ENCODE measurements at places on chromosomes 13 and 19.

DNA sequence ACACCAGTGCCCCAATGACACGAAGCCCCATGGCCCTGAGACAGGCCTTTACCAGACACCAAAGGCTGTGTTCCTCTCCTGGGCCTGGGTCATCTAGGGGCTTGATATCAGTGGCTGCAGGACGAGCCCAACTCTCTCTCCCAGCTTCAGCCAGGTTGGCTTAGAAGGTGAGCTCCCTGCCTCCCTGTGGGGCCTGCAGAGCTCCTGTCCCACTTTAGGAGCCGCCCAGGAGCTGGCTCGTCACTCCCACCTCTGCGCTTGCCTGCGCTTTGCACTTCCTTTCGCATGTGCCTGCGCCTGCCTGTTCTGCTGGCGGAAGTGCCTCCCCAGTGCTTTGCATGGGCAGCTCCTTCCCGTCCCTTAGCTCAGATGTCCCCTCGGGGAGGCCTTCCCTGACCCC is 4.9 kb downstream of the CALM3 start:
- DNase-seq = no peak

- no peak for DNase-seq
Observed at GRCh38 chr13:27367570-27367969, 56.8 kb upstream of the GTF3A start.

- DNase-seq = no peak
Observed at GRCh38 chr13:105979131-105980011, 556.1 kb downstream of the EFNB2 start.

DNA sequence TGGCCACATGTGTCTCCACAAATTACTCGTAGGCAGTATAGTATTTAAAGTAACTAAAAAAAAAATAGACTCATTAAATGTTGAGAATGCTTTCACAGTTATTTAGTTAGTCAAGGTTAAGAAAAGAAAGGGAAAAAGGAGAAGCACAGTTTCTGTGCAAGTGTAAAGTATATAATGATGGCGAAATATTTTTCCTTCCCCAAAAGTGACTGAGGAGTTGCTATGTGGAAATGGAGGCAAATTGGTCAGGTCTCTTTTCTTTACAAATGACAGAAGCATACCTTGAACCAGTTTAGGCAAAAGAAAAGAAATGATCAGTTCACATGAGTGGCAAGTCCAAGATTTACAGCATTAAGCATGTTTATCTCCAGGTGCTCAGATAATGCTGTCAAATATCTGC is 18.0 kb downstream of the CSNK1A1L start:
- no peak for DNase-seq

- DNase-seq = no peak
Observed at GRCh38 chr19:35938282-35939224, 2.4 kb downstream of the LRFN3 start.

DNA sequence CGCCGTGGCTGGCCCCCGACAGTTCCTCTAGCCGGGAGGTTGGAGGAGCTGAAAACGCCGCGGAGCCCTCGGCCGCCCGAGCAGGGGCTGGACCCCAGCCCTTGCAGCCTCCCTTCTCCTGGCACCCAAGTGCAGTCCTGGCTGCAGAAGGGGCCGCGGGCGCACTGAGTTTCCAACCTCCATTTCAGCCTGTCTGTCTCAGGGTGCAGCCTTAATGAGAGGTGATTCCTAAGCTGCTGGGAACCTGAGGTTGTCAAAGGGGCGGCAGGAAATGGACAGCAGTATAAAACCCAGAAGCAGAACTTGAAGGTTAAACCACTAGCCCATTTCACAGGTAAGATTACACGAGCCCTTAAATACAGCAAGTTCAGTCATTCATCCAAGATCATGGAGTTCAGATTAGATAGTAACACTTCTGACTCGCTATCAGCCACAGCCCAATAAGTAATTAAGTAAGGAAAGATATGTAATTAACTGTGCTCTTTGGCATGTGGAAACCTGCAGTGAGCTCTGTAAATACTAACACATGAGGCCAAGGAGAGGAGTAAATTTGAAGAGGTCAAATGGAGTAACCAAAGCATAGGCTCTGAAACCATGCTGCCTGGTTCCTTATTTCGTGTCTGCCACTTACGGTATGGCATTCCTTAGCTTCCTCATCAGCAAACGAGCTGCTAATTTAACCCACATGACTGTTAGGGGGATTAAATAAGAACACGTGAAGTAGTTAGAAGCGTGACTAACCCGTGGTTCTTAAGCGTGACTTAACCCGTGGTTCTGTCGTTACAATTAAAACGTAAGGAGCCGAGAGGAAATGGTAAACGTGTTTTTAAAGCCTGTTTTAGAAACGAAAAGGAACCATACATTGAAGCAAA is 686 bp downstream of the SETDB2 start:
- peak; percentile 5 for DNase-seq

DNA sequence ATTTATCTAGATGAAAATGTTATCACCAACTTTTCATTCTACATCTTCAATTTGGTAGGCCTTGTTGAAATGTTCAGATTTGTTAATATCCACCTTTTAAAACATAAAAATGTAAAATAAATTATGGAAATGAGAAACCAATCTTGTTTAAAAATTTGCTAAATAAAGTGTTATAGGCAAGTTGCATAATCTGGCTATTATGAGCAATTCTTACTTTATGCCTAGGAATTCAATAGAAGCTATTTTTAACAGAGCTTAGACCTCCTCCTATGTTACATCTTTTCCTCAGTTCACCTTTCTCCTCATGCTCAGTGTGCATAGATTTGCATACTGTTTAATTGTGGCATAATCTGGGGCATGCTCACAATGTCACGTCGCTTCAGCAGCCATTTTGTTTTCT is 87.9 kb upstream of the POSTN start:
- DNase-seq = no peak

- no peak for DNase-seq
Observed at GRCh38 chr13:114194853-114195252, 15.8 kb downstream of the CFAP97D2 start.

- DNase-seq = no peak
Observed at GRCh38 chr13:22014469-22014868, 343.6 kb downstream of the FGF9 start.

GRCh38 chr19:19743176-19743575 is 10.3 kb upstream of the ZNF14 start:
- no peak for DNase-seq

GRCh38 chr13:85303630-85304029 is 495.6 kb downstream of the SLITRK6 start:
- DNase-seq = no peak

DNA sequence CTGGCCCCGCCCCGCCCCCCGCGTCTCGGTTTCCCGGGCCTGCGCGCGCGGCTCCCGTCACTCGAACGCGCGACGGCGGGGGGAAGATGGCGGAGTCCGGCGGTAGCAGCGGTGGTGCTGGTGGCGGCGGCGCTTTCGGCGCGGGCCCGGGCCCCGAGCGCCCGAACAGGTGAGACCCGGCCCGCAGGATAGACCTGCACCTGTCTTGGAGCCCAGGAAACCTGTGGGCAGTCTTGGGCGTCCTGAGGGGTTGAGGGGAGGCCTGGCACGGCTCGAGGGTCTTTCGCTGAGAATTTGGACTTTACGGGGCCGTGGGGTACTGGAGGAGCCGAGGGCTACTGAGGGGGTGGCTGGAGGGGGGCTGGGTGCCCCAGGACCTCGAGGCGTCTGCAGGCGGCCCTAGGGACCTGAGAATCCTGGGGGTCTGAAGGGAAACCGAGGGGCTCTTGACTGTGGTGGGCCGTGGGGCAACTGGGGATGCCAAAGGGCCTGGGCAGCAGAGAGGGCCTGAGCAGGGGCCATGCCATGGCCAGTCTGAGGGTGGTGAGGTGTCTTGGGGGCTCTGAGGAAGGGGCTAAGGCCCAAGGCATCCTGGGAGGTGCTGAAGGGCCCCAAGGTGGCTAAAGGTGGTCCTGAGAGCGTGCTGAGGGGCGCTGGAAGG is at the start of gene KLHL26:
KLHL26 (plus strand) TSS at position 60 of the 661 bp plus-strand sequence; CDS start at position 87, 27 bp downstream.
- no peak for DNase-seq

DNA sequence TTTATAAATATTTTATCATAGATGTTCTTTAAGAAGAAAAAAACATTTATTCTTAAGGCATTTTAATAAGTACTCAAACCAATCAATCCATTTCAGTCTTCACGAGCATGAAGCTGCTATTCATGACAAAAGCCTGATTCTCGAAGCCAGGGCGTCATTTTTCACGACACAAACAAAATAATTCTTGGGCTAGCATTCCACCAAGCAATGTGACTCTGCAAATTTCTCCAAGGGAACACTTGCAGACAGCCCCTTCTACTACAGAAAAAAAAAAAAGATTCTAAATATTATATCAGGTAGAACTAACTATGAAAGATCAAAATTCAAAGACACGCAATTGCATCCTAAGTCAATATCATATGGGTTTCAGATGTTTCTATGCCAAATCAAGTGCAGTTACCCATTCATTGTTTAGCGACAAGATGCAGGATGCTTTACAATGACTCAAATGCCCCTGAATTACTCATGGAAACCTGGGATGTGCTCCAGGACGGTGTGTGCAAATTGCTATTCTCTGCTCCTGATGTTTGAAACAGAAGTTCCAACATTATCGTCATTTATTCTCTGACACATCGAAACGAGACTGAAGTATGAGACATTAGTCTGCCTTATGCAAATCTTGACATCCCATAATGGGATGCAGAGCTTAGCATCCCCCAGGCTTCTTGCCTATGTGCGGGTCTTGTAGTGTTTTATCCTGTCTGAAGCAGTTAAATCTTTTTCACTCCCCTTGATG is 517.7 kb downstream of the MYO16 start:
- DNase-seq = no peak

- no peak for DNase-seq
Observed at GRCh38 chr13:27352698-27353097, 71.7 kb upstream of the GTF3A start.

DNA sequence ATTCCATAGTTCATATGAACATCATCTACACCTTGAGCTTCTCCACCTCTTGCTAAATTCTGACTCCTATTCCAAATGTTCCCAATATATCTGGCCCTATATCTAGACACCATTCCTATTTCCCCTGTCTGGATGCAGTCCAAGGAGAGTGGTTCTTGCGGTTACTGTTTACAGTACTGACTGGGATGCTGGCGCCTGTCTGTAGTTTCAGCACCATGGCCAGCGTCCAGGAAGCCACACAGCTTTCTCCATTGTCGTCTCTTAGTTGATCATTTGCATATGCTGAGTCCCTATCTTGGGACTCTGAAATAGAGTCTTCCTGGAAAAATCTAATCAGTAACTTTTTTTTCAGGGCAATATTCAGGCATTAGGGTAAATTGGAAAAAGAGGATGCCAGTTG is 14.9 kb downstream of the LAIR2 start:
- no peak for DNase-seq

GRCh38 chr13:33249066-33249465 is 36.5 kb downstream of the STARD13 start:
- DNase-seq = no peak

DNA sequence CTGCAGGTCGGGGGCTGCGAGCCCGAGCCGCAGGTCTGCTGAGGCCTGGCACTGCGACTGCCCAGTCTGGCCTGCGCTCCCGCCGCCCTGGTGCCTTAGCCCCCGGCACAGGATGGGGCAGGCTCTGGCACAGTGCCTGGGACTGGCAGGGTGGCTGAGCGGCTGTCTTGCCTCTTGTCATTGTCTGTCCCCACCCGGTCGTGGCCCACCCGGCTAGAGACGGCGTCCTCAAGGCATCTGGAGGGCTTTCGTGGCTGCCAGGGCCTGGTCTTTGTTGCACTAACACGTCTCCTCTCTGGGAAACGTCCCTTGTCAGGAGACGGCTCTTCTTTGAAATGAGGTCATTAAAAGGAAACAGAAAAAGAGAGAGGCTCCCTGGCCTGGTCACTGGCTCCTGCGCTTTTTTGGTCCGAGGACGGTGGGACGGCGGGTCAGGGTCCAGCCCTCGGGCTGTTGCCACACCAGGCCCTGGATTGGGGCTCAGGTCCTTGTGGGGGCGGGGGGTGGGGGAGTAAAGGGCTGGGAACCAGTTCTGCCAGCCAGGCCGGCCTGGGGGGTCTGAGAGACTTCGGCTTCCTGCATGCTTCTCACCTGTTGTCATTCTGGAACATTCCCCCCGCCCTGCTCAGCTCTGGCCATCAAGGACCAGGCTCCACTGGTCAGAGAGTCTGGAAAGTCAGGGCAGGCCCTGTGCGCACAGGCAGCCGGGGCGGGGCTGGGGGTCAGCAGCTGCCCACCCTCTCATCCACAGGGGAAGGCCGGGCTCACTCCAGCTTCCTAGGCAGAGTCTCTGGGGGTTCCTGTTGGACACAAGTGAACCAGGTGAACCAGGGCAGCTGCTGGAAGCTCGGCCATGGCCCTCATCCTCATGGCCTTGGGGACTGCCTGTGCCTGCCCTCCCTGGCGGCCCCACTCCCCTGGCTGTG is 6.2 kb upstream of the ZNF554 start:
- no peak for DNase-seq

- DNase-seq = no peak
Observed at GRCh38 chr13:105702441-105702840, 833.0 kb downstream of the EFNB2 start.

DNA sequence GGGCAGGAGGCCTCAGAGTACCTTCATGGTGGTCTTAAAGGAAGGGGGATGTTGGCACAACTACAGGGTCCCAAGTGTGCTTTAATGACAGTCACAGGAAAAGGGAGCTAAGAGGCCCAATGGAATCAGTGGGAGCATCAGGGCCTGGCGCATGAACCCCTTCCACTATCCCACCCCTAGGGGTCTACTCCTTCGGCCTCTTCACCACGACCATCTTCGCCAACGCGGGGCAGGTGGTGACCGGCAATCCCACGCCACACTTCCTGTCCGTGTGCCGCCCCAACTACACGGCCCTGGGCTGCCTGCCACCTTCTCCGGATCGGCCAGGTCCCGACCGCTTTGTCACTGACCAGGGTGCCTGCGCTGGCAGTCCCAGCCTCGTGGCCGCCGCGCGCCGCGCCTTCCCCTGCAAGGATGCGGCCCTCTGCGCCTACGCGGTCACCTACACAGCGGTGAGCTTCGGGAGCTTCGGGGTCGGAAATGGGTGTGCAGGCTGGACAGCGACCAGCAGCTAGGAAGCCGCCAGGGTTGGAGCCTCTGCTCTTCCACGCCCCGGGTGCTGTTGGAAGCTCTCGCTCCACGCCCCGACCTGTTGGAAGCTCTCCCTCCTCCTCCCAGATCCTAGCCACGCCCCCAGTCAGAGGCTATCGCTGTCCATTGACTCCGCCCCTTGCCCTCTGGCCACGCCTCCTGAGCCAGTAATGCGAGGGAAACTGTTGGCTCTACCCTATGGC is 6.0 kb downstream of the PLPPR2 start:
- DNase-seq = no peak

- peak; percentile 37 for DNase-seq
Observed at GRCh38 chr19:49019242-49019932, 2.5 kb upstream of the LHB start.
